ENCODE measurements at places on chromosomes 12 and 14. TPM values are rescaled to one million over a fixed set of nuclear protein-coding genes. Genes with fewer than 3 reads are reported as not detected.

NTF3 gene
- 1.7 TPM for total RNA-seq

HOXC13 gene
- total RNA-seq: 6.0 TPM

DNA sequence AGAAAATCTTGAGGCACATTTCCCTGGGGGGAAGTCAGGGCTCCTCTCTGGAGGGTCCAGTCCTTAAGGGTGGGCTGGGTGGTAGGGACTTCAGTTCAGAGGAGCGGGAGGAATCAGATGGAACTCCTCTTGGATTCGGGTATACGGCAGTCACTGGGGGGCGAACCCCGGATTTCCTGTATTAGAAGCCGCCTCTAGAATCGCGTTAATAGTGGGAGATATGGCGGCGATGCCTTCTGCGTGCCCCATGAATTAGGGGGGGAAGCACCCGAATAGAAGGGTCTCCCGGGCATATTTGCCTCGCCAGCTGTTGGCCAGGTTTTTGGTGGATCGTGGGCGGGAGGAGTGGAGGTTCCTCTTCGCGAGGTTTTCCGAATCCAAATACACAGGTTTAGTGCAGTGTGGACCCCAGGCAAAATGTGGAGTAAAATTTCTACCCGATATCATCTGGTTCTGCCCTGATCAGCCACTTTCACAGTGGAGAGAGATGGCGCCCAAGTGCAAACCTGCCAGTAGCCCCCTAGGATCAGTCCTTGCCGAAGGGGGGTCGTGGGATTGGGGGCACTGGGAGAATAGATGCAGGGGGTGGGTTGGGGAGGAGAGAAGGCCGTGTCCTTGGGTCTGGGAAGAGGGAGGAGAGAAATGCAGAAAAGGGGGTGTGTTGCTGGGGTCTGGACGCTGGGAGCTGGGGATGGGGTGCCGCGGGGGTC, 628 bp downstream of the MEG3 start:
- peaks cover 34% of the 10 kb centered on the region for H3K36me3 ChIP-seq
- DNase-seq: no peak
- peak overlapping the region; percentile 54 for H3K4me3 ChIP-seq
- peaks cover 7% of the 10 kb centered on the region for H3K4me1 ChIP-seq

GRCh38 chr14:106141242-106142220, 615.1 kb downstream of the TMEM121 start:
- DNase-seq: no peak
- H3K27ac ChIP-seq: no peak overlapping the region
- H3K27me3 ChIP-seq: no peaks in the 10 kb centered on the region
- no peak overlapping the region for H3K4me3 ChIP-seq
- no peaks in the 10 kb centered on the region for H3K36me3 ChIP-seq

GRCh38 chr14:76428611-76429010, 52.7 kb downstream of the ESRRB start:
- no peaks in the 10 kb centered on the region for H3K36me3 ChIP-seq
- no peak overlapping the region for H3K27ac ChIP-seq
- no peak overlapping the region for H3K4me3 ChIP-seq
- no peaks in the 10 kb centered on the region for H3K4me1 ChIP-seq
- no peaks in the 10 kb centered on the region for H3K27me3 ChIP-seq

GRCh38 chr12:120159509-120160237, 34.8 kb downstream of the GCN1 start:
- no peak overlapping the region for H3K4me3 ChIP-seq
- H3K27me3 ChIP-seq: no peaks in the 10 kb centered on the region
- no peaks in the 10 kb centered on the region for H3K4me1 ChIP-seq
- peaks cover 100% of the 10 kb centered on the region for H3K36me3 ChIP-seq
- H3K27ac ChIP-seq: no peak overlapping the region

- peaks cover 6% of the 10 kb centered on the region for H3K4me1 ChIP-seq
- peaks cover 97% of the 10 kb centered on the region for H3K27me3 ChIP-seq
- no peak overlapping the region for H3K27ac ChIP-seq
- no peaks in the 10 kb centered on the region for H3K36me3 ChIP-seq
Measured at GRCh38 chr12:52819731-52820510, 6.0 kb upstream of the KRT4 start.

- H3K4me3 ChIP-seq: no peak overlapping the region
- H3K4me1 ChIP-seq: no peaks in the 10 kb centered on the region
- H3K27me3 ChIP-seq: no peaks in the 10 kb centered on the region
- DNase-seq: peak; percentile 56
Measured at GRCh38 chr12:102702447-102703114, 214.5 kb downstream of the PAH start.

- no peaks in the 10 kb centered on the region for H3K36me3 ChIP-seq
- no peak overlapping the region for H3K4me3 ChIP-seq
- H3K27ac ChIP-seq: no peak overlapping the region
- no peak for DNase-seq
Measured at GRCh38 chr14:94747739-94748138, 22.2 kb downstream of the GSC start.

DNA sequence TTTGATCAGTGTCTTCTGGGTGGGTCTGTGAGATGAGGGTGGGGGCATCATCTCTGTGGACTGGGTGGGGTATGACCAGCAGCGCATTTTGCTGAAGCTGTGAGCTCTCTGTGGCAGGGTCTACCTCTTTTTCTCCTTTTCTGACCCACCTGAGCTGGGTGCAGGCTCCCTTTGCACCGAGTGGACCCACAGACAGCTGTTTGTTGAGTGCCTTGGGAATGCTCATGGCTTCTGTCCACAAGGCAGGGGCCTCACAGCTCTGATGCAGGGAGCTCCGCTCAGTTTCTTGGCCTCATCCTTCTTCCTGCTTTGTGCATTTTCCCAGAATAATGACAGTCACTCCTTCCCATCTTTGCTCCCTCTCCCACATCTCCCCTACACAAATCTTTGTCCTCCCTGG, 380.6 kb downstream of the DPF3 start:
- H3K4me1 ChIP-seq: 0 out of 2 replicates have a peak, but pooled peaks cover 2% of the 10 kb centered on the region
- H3K4me3 ChIP-seq: no peak overlapping the region
- H3K27me3 ChIP-seq: peaks cover 7% of the 10 kb centered on the region
- no peak overlapping the region for H3K27ac ChIP-seq

CEBPE gene
- not detected for total RNA-seq

GRCh38 chr12:14186193-14186502, 179.3 kb upstream of the ATF7IP start:
- no peak for DNase-seq
- no peak overlapping the region for H3K4me3 ChIP-seq
- H3K27me3 ChIP-seq: no peaks in the 10 kb centered on the region
- H3K27ac ChIP-seq: no peak overlapping the region
- no peaks in the 10 kb centered on the region for H3K36me3 ChIP-seq
- H3K4me1 ChIP-seq: no peaks in the 10 kb centered on the region

DNA sequence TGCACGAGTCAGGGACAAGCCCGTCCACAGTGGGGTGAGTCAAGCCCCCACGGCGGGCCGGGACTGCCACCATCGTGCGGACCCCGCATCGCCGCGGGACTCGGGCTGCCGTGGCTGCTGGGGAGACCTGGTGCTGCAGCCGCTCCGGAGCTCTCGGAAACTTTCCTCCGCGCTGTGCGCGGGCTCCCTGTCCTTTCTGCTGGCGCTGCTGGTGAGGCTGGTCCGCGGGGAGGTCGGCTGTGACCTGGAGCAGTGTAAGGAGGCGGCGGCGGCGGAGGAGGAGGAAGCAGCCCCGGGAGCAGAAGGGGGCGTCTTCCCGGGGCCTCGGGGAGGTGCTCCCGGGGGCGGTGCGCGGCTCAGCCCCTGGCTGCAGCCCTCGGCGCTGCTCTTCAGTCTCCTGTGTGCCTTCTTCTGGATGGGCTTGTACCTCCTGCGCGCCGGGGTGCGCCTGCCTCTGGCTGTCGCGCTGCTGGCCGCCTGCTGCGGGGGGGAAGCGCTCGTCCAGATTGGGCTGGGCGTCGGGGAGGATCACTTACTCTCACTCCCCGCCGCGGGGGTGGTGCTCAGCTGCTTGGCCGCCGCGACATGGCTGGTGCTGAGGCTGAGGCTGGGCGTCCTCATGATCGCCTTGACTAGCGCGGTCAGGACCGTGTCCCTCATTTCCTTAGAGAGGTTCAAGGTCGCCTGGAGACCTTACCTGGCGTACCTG, 1.1 kb downstream of the PDE3A start:
- H3K27me3 ChIP-seq: peaks cover 30% of the 10 kb centered on the region
- H3K4me3 ChIP-seq: peak overlapping the region; percentile 39
- H3K4me1 ChIP-seq: peaks cover 13% of the 10 kb centered on the region
- H3K36me3 ChIP-seq: no peaks in the 10 kb centered on the region
- no peak overlapping the region for H3K27ac ChIP-seq

GRCh38 chr12:121779422-121779895, 14.0 kb downstream of the RHOF start:
- no peak for DNase-seq
- peaks cover 5% of the 10 kb centered on the region for H3K36me3 ChIP-seq
- H3K27me3 ChIP-seq: no peaks in the 10 kb centered on the region
- peaks cover 16% of the 10 kb centered on the region for H3K4me1 ChIP-seq
- no peak overlapping the region for H3K4me3 ChIP-seq
- no peak overlapping the region for H3K27ac ChIP-seq

DNAJC22 gene
- 6.3 TPM for total RNA-seq

GRCh38 chr14:93789228-93790130, 1.2 kb upstream of the PRIMA1 start:
- peaks cover 18% of the 10 kb centered on the region for H3K27me3 ChIP-seq
- peaks cover 5% of the 10 kb centered on the region for H3K4me1 ChIP-seq
- no peak overlapping the region for H3K27ac ChIP-seq
- no peak overlapping the region for H3K4me3 ChIP-seq
- no peak for DNase-seq

DNA sequence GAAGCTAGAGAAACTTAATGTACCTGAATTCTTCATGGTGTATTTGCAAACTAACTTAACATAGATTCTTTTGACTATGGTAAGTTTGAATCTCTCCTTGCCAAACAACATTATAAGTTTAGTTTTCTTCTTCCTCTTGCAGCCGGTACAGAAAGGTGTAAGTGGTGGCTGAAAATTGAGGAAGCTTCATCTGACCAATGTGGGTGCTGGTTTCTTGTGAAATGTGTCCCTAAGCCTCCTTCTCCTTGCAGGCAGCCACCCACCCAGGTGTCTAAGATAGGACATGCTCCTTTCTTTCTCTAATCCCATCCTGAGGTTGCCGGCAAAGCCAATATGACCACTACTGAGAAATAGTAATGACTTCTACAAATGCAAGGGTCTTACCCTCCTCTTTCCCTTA, 20.6 kb downstream of the GSG1 start:
- H3K36me3 ChIP-seq: no peaks in the 10 kb centered on the region
- no peaks in the 10 kb centered on the region for H3K27me3 ChIP-seq
- H3K4me3 ChIP-seq: no peak overlapping the region
- peaks cover 8% of the 10 kb centered on the region for H3K4me1 ChIP-seq
- no peak for DNase-seq

TEX52 gene
- not detected for total RNA-seq

GRCh38 chr14:68511129-68512047, 281.5 kb downstream of the ZFP36L1 start:
- H3K4me3 ChIP-seq: no peak overlapping the region
- H3K27me3 ChIP-seq: no peaks in the 10 kb centered on the region
- no peaks in the 10 kb centered on the region for H3K36me3 ChIP-seq
- DNase-seq: no peak
- H3K27ac ChIP-seq: no peak overlapping the region
- peaks cover 21% of the 10 kb centered on the region for H3K4me1 ChIP-seq

- no peaks in the 10 kb centered on the region for H3K27me3 ChIP-seq
- H3K36me3 ChIP-seq: no peaks in the 10 kb centered on the region
- H3K4me3 ChIP-seq: no peak overlapping the region
Measured at GRCh38 chr14:104212206-104213095, 74.1 kb downstream of the KIF26A start.

CDC42BPB gene
- 53.4 TPM for total RNA-seq

GRCh38 chr12:3371018-3371417, 120.0 kb upstream of the PRMT8 start:
- no peak overlapping the region for H3K27ac ChIP-seq
- H3K27me3 ChIP-seq: peaks cover 50% of the 10 kb centered on the region
- no peak for DNase-seq
- no peaks in the 10 kb centered on the region for H3K4me1 ChIP-seq

ACOT4 gene
- total RNA-seq: 2.1 TPM

- H3K4me1 ChIP-seq: peaks cover 3% of the 10 kb centered on the region
- H3K27ac ChIP-seq: no peak overlapping the region
- H3K36me3 ChIP-seq: no peaks in the 10 kb centered on the region
- peaks cover 7% of the 10 kb centered on the region for H3K27me3 ChIP-seq
Measured at GRCh38 chr14:104274806-104275205, 136.4 kb downstream of the KIF26A start.

DNA sequence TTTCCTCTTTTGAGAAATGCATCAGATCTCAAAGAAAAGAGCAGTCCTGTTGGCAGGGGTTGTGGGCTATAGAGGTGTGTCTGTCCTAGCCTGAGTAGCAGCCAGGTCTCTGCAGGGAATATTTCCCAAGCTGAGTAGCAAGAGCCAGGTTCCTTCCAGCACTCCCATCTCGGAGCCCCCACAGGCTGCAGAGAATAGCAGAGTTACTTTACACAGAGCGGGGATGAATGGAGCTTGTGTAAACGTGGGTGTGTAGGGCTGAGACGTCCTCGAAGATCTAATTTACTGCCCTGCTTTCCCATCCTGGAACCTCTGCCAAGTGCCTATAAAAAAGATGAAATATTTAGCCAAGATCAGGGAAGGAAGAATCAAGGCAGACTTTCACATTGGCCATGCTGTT, 156.6 kb downstream of the TSPAN9 start:
- no peak for DNase-seq
- no peak overlapping the region for H3K4me3 ChIP-seq
- no peaks in the 10 kb centered on the region for H3K27me3 ChIP-seq
- no peak overlapping the region for H3K27ac ChIP-seq
- H3K36me3 ChIP-seq: no peaks in the 10 kb centered on the region

DNA sequence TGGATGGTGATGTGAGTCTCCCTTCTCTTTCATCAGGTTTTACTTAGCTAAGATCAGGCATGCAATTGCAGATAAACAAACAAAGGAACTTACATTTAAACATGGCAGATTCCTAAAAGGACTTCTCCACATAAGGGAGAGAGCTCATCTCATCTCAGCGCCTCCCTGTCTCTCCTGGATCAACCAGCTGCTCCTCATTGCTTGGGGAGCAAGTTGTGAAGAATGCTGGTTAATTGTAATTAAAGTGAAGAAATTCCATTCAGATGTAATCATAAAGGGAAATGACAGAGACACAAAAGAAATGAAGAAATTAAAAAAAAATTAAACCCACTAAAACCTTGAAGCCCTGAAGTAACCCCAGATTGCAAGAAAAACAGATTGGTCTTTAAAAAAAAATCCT, 104.4 kb upstream of the DIO2 start:
- H3K4me3 ChIP-seq: no peak overlapping the region
- DNase-seq: peak; percentile 79
- no peaks in the 10 kb centered on the region for H3K36me3 ChIP-seq
- no peaks in the 10 kb centered on the region for H3K27me3 ChIP-seq
- peaks cover 45% of the 10 kb centered on the region for H3K4me1 ChIP-seq

- no peaks in the 10 kb centered on the region for H3K27me3 ChIP-seq
- H3K4me3 ChIP-seq: peak overlapping the region; percentile 71
- peaks cover 49% of the 10 kb centered on the region for H3K36me3 ChIP-seq
Measured at GRCh38 chr12:114682785-114683708, 928 bp downstream of the TBX3 start.

- H3K27me3 ChIP-seq: no peaks in the 10 kb centered on the region
- no peaks in the 10 kb centered on the region for H3K36me3 ChIP-seq
- peak overlapping the region; percentile 12 for H3K27ac ChIP-seq
- H3K4me3 ChIP-seq: no peak overlapping the region
- no peak for DNase-seq
- peaks cover 19% of the 10 kb centered on the region for H3K4me1 ChIP-seq
Measured at GRCh38 chr14:75821831-75822521, 159.8 kb downstream of the TGFB3 start.

All from SJSA1 (cell line).